Hepatocyte (in vitro differentiated cells): ENCODE measurements at places on chromosomes 4 and X.

- DNase-seq = peak; percentile 28
Observed at GRCh38 chrX:107766470-107767150, 9.0 kb downstream of the TSC22D3 start.

GRCh38 chr4:54542540-54543041 is 115.2 kb upstream of the KIT start:
- DNase-seq = no peak

DNA sequence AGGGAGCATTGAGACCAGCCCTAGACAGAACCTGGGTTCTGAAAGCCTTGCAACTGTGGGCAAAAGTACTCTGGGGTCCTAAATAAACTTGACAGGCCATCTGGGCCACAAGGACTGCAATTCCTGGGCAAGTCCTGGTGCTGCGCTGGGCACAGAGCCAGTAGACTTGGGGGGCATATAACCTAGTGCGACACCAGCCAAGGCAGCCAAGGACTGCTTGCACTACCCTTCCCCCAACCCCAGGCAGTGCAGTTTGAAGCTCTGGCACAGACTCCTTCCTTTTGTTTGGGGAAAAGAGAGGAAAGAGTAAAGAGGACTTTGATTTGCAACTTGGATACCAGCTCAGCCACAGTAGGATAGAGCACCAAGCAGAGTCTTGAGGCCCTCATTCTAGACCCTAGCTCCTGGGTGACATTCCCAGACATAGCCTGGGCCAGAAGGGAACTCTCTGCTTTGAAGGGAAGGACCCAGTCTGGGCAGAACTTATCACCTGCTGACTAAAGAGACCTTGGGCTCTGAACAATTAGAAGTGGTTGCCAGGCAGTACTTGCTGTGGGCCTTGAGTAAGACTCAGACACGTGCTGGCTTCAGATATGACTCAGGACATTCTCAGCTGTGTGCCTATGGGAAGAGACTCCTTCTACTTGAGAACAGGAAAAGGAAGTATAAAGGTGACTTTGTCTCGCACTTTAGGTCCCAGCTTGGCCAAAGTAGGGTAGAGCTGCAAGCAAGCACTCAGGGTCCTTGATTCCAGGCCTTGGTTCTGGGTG is 522.8 kb downstream of the GLUD2 start:
- no peak for DNase-seq

DNA sequence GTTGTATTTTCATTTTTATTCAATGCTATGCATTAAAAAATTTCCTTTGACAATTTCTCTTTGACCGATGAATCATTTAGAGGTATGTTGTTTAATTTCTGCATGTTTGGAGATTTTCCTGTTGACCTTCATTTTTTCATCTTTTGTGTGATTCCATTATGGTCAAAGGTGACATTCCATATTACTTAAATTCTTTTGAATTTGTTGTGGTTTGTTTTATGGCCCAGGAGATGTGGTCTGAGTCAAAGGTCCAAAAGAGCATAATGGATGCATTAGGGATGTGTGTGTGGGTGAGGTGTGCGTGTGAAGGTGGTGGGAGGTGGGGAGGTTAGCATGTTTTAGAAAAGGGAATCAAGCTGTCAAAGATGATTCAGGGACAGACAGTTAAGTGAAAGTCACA is 76.0 kb upstream of the GIMD1 start:
- no peak for DNase-seq

DNA sequence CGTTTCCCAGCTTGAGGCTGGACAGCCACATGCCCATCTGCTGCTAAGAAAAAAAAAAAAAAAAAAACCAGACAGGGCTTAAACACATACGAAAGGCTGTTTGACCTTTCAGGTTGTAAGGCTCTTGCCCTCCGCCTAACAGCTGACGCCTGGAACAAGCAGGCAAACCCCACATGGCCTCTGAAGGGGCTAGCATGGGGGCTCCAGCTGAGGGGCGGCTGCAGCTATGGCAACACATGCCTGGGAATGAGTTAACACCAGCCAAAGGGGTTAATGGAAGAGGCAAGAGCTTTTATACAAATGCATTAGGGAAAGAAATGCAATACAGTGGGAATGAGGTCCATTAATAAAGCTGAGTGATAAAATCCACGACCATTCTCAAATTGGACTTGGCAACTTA is 183.6 kb downstream of the ENOX2 start:
- DNase-seq = no peak

GRCh38 chr4:123060039-123060770 is 137.8 kb upstream of the NUDT6 start:
- no peak for DNase-seq

DNA sequence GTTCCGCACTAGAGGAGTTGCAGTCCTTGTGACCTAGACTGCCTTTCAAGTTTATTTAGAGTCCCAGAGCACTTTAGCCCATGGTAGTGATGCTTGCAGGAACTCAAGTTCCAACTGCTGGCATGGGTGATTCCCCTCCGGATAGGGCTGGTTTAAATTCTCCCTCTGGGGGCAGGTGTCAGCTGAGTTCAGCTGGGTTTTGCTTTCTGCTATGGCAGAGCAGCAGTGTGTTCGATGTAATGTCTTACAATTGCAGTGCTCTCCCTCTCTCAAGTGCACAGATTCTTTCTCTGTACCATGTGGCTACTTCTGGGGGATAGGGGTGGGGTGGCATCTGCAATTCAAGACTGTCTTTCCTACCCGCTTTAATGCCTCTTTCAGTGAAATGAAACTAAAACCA is 164.8 kb upstream of the ZIC3 start:
- no peak for DNase-seq
